A549 treated with RU486 at 1 μM for 4 hours (cell line): ENCODE measurements at places on chromosomes 5 and 9. TPM values are rescaled to one million over a fixed set of nuclear protein-coding genes. Genes with fewer than 3 reads are reported as not detected.

CDH10 gene
- total RNA-seq = 0.15 to 0.45 TPM (median 0.22 TPM) in 5 replicates

FAM78A gene
- total RNA-seq = 0.22 to 0.44 TPM (median 0.35 TPM) in 5 replicates

EIF4E1B gene
- not detected in 5 replicates for total RNA-seq

PITX1 gene
- total RNA-seq = 22.3 to 37.6 TPM (median 32.5 TPM) in 5 replicates

ZFP37 gene
- total RNA-seq = 0.86 to 1.9 TPM (median 1.8 TPM) in 5 replicates

NR3C1 gene
- total RNA-seq = 26.2 to 47.5 TPM (median 41.8 TPM) in 5 replicates

GALNT12 gene
- 3.1 to 5.1 TPM (median 4.7 TPM) in 5 replicates for total RNA-seq

PWWP2A gene
- 6.9 to 13.2 TPM (median 11.3 TPM) in 5 replicates for total RNA-seq

GFI1B gene
- total RNA-seq = not detected in 5 replicates

FOXE1 gene
- 2.8 to 4.3 TPM (median 4.2 TPM) in 5 replicates for total RNA-seq

SV2C gene
- total RNA-seq = 0.02 TPM in 1 of 5 replicates, not detected in the others

CCL27 gene
- total RNA-seq = 0.22 to 0.41 TPM (median 0.23 TPM) in 3 of 5 replicates, not detected in the others

KCNV2 gene
- total RNA-seq = not detected in 5 replicates

FOXD4 gene
- total RNA-seq = 0.31 to 0.56 TPM (median 0.38 TPM) in 5 replicates

TNPO1 gene
- total RNA-seq = 89.1 to 175 TPM (median 135 TPM) in 5 replicates

CD180 gene
- total RNA-seq = not detected in 5 replicates
